ENCODE measurements at places on chromosomes 3 and 15. TPM values are rescaled to one million over a fixed set of nuclear protein-coding genes. Genes with fewer than 3 reads are reported as not detected.

The IFRD2 gene
- 51.1 TPM for polyA plus RNA-seq

The CEP97 gene
- polyA plus RNA-seq = 4.1 TPM

The SNURF gene
- 20.7 TPM for polyA plus RNA-seq

The ROPN1 gene
- not detected for polyA plus RNA-seq

The CBLB gene
- polyA plus RNA-seq = 25.0 TPM

The CD200R1 gene
- polyA plus RNA-seq = not detected

The MORC1 gene
- polyA plus RNA-seq = not detected

The SUSD5 gene
- 0.18 TPM for polyA plus RNA-seq

The CLRN1 gene
- not detected for polyA plus RNA-seq

The IGDCC3 gene
- polyA plus RNA-seq = not detected

The GP9 gene
- 6.8 TPM for polyA plus RNA-seq

DNA sequence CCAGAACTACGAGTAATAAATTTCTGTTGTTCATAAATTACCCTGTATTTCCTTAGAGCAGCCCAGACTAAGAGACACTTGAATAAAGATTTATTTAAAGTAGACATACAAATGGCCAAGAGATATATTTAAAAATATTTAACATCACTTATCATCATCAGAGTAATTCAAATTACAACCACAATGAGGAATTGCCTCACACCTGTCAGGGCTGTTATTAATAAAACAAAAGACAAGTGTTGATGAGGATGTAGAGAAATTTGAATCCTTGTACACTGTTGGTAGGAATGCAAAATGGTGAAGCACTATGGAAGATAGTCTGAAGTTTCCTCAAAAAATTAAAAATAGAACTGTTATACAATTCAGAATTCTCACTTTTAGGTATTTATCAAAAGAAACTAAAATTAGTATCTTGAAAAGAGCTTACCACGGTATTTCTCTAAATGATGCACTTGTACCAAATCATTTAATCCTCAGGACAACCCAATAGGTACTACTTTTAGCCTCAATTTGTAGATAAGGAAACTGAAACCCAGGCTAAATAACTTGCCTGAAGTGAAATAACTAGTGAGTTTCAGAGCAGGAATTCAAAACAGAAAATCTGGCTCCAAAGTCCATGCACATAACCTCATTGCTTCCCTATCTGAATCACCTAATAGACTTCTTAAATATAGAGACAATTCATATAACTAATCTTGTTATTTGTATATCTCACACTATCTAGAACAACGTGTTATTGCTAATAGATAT, 69.4 kb downstream of the ZBTB20 start:
- no peak for DNase-seq

DNA sequence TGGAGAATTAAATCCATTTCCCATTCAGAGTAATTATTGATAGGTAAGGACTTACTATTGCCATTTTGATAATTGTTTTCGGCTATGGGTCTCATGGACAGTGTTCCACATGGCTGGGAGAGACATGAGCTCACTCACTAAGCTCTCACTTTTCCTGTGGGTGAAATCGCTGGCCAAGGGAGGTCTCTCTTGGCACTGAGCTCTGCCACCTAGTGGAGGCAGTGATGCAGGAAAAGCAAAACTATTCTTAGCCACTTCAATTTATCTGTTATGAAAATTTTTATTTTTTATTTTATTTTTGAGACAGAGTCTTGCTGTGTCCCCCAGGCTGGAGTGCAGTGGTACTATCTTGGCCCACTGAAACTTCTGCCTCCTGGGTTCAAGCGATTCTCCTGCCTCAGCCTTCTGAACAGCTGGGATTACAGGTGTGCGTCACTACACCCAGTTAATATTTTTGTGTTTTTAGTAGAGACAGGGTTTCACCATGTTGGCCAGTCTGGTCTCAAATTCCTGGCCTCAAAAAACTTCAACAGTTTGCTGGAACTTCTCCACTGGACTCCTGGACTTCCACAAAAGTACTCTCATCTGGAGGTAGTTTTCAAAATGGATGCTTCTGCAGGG, 4.7 kb upstream of the RNF13 start:
- DNase-seq = peak; percentile 58

DNA sequence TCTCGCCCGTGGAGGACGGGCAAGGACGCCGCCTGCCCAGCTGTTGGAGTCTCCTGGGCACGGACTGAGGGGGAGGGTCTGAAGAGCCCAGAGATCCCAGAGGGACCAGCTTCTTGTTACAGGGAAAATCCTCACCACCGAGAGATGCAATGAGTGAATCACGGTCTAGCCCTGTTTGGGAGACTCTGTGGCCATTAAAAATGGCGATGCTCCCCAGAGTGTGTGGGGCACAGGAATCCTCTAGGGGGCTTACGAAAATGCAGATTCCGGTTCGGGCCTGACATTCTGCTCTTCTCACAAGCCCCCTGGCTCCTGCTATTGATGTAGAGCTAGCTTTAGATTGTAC, 35.5 kb upstream of the EPHB3 start:
- DNase-seq = no peak

DNA sequence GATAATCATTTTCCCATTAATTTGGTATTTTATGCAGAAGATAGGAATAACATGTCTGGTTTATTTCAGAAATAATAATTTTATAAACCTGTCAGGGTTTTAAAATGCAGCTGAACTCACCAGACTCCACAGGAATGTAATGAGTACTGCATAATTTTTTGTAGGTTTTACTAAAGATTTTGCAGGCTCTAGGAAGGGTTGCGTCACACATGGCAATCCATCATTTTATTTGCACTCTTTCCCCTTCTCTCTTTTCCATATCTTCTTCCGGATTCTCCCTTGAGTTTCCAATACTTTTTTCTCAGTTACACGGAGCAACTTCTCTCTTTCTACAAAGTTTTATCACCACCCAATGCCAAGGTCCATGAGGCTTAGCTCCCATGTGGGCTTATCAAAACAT, 234.7 kb downstream of the NFKBIZ start:
- no peak for DNase-seq

DNA sequence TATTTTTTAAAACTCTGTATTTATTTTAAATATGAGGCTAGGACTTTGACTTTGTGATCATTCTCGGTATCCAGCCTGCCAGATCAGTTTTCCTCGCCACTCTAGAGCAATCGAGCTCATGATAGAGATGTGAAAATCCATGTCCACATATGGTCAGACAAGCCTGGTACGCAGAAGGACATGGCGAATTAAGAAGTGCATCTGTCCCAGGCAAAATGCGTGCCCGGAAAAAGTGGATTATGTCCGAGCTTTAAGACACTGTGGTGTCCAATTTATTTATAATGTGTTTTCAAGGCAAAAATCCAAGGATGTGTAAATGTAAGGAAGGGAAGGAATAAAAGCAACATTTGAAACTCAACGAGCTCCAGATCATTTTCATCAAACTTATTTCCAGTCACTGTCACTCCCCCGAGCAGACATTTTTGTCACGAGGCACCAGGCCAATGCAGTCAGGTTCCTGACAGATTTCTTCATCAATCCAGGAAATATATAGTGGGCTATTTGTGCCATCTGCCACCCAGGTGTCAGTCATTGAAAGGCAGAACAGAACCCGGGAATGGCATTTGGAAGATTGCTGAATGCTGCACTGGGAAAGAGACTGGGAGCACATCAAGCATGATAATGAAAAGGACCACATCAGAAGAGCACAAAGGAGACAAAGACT, 825.7 kb downstream of the SQOR start:
- DNase-seq = no peak

DNA sequence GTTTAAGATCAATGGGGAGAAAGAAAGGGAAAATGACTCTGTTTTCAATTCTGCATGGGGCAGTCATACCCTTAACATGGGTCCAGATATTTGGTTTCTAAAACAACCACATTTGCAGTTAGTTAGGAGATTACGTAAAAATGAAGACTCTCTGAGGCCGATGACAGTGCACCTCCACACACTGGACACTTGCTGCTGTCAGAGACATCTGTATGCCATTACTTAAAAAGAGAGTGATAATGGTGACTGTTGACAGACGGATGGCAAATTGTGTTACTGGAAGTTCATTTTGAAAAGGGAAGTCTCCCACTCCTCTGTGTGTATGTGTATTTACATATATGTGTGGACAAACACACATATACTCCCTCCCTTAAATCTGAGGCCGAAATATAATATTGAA, 304.5 kb upstream of the SEMA6D start:
- no peak for DNase-seq

DNA sequence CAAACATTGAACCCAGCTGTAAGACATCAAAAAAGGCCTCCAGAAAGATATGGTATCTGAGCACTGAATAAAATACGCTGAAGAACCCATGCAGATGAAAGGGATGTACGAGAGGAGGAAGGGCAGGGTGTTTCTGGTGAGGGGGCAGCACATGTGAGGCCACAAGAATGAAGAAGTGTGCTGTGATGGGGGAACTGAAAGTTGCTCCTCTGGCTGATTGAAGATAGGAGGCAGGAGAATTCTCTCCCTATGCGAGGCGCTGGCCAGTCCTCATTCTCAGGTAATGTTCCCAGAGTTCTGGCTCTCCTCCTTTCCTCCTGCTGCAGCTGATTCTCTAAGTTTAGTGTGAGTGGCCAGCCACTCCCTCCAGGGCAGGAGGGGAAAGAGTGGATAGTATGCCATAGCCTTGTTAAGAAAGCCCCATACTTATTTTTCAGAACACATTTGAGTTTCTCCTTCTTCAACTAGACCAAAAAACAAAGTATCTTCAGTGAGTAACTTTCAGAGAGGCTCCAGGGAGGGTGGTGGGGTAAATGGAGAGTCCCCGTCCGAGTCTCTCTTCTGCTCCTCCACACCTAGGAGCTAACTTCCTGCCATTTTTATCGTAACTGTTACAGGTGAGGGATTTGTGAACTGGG, 26.9 kb upstream of the MYO1E start:
- peak; percentile 87 for DNase-seq

DNA sequence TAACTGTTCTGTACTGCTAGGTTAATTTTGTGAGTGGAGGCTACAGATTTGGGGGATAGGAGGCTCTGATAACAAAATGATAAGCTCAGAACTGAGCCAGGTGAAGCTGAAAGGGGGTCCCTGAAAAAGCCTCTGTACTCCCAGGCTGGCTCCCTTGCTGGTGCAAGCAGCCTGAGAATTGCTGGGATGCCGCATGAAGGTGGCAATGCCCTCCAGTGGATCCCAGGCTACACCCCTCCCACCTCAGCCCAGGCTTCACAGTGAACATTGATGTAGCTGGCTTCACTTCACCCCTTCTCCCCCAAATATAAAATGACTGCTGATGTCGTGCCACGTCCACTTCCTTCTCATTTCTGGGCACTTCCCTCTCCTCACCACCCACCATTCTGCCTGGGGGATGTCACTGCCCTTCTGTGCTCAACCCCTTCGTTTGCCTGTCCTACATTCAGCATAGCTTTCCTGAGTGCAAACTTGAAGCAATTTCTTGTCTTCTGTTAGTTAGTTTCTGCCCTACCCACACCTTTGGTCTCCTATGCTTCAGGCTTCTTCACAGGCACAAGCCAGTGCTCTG, 9.7 kb upstream of the ARHGEF26 start:
- no peak for DNase-seq

- no peak for DNase-seq
Measured at GRCh38 chr3:53163444-53164387, 2.7 kb downstream of the PRKCD start.

DNA sequence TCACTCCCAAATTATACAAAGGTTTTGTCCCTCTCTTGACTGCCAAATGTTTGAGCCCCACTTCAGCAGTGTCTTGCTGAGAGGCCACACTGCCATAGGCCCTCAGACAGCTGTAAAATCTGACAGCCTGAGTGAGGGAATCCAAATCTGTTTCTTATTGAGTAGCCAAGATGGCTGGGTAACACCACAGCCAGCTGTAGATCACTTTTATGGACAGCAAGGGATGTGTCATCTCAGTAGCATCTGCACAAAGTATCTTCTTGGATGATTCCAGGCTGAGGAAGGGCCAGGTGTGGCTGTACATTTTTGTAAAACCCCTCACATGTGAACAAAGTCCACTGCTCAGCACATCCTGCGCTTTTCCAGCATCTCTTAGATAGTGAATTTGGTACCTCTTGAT, 237.0 kb upstream of the LRTM1 start:
- no peak for DNase-seq

- DNase-seq = no peak
Measured at GRCh38 chr15:98958918-98959639, 48.5 kb downstream of the PGPEP1L start.

GRCh38 chr3:48684480-48685143, 1.1 kb downstream of the NCKIPSD start:
- DNase-seq = no peak

- no peak for DNase-seq
Measured at GRCh38 chr3:178709051-178709450, 172.8 kb downstream of the KCNMB2 start.

- DNase-seq = no peak
Measured at GRCh38 chr15:85766001-85766831, 28.5 kb downstream of the KLHL25 start.

GRCh38 chr3:66271231-66271630, 50.4 kb downstream of the SLC25A26 start:
- DNase-seq = no peak

DNA sequence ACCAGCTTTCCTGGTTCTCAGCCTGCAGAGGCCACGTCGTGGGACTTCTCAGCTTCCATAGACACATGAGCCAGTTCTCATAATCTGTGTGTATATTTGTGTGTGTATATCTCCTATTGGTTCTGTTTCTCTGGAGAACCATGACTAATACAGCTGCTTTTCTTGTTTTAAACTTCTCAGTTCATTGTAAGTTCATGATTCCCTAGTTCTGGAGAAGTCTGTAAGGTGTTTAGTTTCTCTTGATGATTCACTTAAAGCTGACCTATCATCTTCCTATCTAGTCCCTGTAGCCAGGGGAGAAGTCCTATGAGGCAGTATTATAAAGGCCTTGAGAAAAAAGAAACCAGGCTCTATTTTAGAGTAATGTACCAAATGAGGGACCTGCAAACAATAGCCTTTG, 147.7 kb downstream of the RYR3 start:
- no peak for DNase-seq
